Sigmoid colon (tissue), 7 donors: ENCODE measurements at places on chromosomes 13 and 19. TPM values are rescaled to one million over a fixed set of nuclear protein-coding genes. Genes with fewer than 3 reads are reported as not detected.

DNA sequence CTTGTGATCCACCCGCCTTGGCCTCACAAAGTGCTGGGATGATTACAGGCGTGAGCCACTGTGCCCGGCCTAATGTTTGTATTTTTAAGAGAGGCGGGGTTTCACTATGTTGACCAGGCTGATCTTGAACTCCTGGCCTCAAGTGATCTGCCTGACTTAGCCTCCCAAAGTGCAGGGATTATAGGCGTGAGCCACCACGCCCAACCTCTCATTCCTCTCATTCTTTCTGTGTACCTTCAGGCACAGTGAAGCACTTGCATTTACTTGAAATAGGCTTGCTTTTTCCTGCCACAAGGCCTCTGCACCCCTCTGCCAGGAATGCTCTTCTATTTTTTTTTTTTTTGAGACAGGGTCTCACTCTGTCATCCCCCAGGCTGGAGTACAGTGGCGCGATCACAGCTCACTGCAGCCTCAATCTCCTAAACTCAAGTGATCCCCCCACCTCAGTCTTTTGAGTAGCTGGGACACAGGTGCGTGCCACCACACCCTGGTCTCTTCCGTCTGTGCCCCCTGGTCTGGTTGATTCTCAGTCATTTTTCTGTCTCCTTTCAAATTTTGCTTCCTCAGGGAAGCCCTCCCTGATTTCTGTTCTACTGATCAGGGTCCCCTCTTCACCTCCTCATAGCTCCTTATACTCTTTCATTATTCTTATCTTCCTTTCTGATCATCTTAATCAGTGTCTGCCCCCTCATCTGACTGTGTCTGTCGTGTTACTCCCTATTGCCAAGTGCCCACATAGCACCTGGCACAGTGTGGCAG is 15.1 kb downstream of the ACTMAP start:
- DNase-seq, result no peak

GRCh38 chr19:17020385-17020784 is 6.2 kb downstream of the CPAMD8 start:
- DNase-seq, result no peak

The PROZ gene
- polyA plus RNA-seq, result 0.10 TPM

- DNase-seq, result no peak
These were observed 1666.0 kb downstream of the EFNB2 start for GRCh38 chr13:104869501-104869900.

The PCSK4 gene
- 1.2 TPM for polyA plus RNA-seq

The TMEM38A gene
- polyA plus RNA-seq, result 5.5 TPM

DNA sequence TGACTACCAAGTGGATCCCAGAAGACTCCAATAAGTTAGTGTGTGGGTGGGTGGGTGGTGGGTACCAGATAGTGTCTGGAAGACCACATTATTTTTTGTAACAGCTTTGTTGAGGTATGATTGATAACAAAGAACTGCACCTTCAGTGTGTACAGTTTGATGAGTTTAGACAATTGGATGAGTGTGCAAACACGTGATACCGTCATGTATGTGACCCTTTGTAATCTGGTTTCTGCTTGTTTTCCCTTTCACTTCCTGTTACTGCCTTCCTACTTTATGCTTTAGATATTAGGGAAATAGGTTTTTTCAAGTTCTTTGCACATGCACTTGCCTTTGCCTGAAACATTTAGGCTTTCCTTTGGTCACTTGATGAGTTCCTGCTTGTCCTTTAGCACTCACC is 8.5 kb downstream of the RPL21 start:
- DNase-seq, result no peak

DNA sequence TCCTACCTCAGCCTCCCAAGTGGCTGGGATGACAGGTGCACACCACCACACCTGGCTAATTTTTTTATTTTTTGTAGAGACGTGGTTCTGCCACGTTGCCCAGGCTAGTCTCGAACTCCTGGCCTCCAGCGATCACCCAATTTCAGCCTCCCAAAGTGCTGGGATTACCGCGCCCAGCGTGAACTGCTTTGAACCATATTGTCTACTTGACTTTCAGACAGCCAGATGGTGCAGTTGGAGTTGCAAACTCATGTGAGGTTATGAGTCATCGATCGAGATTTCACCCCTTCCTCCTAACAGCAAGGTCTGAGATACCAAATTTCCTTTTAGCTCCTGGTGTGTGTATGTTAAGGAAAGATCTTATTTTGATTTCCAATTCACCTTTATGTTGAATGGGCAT is 2.7 kb downstream of the SLC27A1 start:
- DNase-seq, result no peak

GRCh38 chr13:30841154-30841553 is 64.9 kb upstream of the MEDAG start:
- DNase-seq, result no peak

DNA sequence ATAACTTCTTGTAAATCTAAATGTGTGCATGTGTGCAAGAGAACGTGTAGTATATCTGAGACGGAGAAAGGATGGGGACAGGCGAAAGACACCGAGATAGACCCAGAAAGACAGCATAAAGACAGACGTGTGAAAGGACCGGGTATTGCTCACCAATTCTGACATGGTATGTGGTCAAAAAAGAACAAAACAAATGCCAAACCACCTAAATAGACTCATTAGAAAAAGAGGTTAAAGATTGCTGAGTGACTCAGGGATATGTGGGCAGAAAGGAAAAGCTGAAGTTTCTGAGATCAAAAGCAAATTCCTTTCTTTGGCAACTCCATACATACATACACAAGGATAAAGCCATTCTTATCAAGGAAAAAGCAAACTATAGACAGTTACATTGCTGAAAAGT is 179.7 kb upstream of the TSC22D1 start:
- no peak for DNase-seq

The KLK11 gene
- not detected for polyA plus RNA-seq

GRCh38 chr19:39746836-39747529 is 9.2 kb upstream of the CLC start:
- no peak for DNase-seq

DNA sequence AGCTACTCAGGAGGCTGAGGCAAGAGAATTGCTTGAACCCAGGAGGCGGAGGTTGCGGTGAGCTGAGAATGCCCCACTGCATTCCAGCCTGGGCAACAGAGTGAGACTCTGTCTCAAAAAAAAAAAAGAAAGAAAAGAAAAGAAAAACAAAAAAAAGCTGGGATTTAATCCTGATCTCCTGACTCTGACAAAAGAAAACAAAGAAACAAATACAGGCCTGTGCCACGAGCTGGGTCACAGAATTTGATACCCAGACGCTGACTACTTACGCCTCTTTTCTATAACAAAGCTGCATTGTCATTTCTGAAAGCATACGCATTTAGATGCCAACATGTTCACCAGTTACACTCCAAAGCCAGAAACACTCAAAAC is 18.2 kb upstream of the GTF2F2 start:
- no peak for DNase-seq

DNA sequence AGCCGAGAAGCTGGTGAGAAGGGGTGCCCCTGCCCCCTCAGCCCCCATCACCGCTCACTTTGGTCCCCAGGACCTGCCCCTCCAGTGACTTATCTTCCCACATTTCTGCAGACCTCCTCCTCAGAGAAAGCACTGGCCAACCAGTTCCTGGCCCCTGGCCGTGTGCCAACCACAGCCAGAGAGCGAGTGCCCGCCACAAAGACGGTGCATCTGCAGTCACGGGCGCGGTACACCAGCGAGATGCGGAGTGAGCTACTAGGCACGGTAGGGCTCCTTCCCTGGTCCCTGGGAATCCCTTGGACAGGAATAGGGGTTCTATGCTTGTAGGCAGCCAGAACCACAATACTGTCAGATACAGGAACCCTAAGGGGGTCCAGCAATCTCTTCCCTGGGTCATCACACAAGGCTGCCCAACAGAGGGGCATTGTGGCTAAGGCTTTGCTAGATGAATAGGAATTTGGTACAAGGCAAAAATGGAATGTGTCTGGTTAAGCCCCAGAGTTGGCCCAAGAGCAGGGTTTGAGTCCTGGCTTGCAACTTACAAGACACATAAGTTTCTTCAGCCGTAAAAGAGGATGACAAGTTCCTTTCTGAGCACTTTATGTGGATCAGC is 1.0 kb downstream of the USE1 start:
- no peak for DNase-seq

DNA sequence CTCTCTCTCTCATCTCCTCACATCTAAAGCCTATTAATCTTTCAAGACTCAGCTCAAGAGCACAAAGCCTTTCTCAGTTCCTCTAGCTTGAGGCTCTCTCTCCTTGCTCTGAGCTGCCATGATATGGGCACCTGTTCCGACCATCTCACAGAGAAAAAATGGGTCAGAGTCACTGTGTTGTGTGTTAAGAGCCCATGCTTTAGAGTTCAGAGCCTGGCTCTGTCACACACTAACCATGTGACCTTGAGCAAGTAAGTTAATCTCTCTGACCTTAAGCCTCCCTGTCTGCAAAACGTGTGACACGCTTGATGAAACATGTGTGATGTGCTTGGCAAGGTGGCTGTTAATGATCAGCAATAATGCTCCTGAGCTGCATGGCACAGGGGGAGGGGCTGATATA is 245.2 kb downstream of the DLEU7 start:
- DNase-seq, result no peak

The TICAM1 gene
- polyA plus RNA-seq, result 20.8 TPM

The MAP4K1 gene
- polyA plus RNA-seq, result 4.8 TPM

DNA sequence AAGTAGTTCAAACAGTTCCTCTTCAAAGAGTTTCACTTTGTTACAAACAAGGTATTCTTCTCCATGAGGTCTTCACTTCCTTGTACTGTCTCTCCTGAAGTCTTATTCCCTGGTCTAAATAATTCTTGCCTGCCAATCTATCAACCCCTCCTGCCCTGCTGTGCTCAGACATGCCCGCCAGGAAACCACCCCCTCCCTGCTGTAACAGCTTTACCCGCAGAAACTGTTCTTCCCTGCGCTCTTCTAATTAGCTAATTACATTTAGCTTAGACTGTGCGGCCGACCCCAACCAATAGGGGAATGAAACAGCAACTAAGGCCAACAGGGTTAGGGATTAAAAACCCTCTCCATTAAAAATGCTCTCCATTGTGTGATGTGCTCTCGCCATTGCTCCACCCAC is 46.7 kb downstream of the ZNF846 start:
- DNase-seq, result no peak

The ZNF580 gene
- 13.8 TPM for polyA plus RNA-seq

DNA sequence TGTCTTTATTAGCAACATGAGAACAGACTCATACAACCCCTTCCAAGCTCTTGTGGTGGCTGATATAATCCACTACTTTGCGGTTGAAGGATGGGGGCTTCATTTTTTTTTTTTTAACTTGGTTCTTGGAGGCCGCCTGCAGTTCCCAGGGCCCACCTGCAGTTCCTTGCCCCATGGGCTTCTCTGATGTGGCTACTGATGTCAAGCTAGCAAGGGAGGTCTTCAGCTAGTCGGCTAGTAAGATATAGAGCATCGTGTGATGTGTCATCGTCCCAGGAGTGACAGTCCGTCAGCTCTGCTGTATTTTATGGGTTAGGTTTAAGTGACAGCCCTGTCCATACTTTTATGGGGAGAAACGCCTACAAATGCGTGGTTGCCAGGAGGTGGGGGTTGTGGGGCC is 26.1 kb downstream of the UHRF1 start:
- no peak for DNase-seq

DNA sequence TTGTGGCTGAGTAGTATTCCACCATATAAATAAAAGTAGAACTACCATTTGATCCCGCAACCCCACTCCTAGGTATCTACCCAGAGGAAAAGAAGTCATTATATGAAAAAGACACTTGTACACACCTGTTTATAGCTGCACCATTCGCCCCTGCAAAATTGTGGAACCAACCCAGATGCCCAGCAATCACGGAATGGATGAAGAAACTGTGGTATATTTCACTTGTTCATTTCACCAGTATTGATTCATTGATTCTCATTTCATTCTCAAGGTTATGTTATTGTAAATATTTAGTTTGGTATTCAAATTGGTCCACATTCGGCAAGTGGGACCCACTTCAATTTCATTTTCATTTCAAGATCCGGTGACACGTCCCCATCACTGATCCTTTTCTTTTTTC is 8.2 kb upstream of the RFPL4A start:
- no peak for DNase-seq

DNA sequence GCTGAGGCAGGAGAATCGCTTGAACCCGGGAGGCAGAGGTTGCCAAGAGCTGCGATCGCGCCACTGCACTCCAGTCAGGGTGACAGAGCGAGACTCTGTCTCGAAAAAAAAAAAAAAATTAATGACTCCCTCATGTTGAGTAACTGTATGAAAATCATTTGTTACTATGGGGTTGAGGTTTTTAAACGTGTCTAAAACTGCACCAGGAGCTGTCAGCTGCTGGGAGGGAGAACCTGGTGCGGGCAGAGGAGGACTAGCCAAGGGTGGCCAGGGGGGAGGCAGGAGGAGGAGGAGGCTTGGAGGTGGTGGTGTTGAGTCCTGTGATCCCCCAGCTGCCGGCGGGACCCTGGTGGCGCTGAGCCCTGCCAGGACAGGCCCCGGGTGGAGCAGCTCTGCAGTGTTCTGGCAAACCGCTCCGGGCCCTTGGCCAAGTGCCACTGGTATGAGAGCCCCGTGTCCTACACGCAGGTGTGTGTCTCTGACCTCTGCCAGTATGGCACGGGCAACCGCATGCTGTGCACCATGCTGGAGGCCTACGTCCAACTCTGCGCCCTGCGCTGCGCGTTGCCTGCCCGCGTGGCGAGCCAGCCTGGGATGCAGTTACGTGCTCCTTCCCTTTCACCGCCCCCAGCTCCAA is 17.1 kb upstream of the FXYD3 start:
- no peak for DNase-seq

The GAPDHS gene
- polyA plus RNA-seq, result not detected

- DNase-seq, result no peak
These were observed 30.1 kb downstream of the EPS15L1 start for GRCh38 chr19:16441661-16442162.

GRCh38 chr19:33465371-33465770 is 56.2 kb downstream of the PEPD start:
- no peak for DNase-seq

The NLRP4 gene
- polyA plus RNA-seq, result 0.17 TPM

The OR10H4 gene
- not detected for polyA plus RNA-seq

The APC2 gene
- polyA plus RNA-seq, result not detected

- DNase-seq, result no peak
These were observed 207.9 kb upstream of the CSNK1A1L start for GRCh38 chr13:37313372-37313771.

DNA sequence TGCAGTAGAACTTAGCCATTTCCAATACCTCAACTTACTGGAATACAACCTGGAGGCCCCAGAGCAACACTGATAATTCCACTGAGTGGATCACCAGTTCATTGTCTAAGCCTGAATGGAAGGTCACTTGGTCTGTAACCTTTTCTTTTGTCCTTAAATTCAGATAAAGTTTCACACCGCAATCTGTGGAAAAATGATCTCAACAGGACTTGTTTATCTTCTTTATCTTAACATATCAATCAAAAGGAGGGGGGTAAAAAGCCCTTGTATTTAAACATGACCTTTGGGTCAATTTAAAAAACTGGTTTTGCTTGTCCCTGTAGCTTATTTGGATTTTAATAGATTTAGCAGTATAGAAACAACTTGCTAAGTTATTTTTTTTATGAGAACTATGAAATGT is 21.6 kb downstream of the SAE1 start:
- DNase-seq, result no peak
